ENCODE measurements at places on chromosomes 4 and X.

DNA sequence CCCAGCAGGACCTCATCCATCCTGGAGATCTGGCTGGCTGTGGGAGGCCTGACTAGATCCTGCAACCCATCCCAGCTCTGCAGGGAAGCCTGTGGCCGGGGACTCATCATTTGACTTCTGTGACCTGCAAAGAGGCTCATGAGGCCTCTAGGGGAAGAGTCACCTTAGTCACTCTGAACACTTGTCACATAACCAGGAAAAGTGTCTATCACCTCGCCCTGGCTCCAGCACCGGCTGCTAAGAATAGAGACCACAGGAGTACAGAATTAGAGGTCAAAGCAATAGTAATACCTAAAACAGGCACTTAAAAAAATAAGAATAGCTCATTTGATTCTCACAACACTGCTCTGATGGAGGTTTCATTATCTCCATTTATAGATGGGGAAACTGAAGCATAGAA lies 3.8 kb upstream of the NSG1 start:
- no peak for DNase-seq

DNA sequence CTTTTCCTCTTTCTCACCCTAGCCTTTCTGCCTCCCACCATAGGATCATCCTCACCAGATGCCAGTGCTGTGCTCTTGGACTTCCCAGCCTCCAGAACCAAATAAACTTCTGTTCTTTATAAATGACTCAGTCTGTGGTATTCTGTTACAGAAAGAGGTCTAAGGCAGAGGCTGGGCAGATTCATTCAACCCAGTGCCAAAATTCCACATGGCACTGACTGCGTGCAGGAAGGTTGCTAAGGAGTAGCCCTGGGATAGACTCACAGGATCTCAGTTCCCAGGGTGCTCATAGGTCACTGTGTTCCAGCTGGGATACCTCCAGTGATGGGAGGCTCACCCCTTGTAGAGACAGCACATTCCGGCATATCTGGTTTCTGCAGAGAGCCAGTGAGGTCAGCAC lies 22.0 kb downstream of the SORCS2 start:
- DNase-seq = no peak

DNA sequence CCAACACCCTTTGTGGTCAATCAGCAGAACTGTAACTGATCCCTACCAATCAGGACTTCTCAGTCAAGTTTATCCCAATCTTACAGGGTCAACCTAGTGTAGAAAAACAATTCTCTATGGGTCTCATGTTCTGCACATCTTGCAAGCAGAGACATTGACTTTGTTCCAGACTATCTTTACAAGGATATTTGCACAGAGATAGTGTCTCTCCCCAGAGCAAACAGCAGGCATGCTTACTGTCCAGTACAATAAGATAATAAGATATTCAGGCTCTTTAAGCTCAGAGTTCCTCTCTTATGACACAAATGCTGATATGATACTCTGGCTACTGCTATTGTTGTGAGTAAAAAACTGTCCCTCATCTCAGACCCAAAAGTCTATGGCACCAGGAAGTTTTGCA lies 53.2 kb downstream of the ACSL4 start:
- DNase-seq = no peak

- no peak for DNase-seq
Observed at GRCh38 chr4:121164291-121164690, at the start of gene TNIP3. Gene TNIP3, minus strand, starts transcription at chr4:121164321. Its CDS starts 196 bp downstream, at chr4:121164125.

DNA sequence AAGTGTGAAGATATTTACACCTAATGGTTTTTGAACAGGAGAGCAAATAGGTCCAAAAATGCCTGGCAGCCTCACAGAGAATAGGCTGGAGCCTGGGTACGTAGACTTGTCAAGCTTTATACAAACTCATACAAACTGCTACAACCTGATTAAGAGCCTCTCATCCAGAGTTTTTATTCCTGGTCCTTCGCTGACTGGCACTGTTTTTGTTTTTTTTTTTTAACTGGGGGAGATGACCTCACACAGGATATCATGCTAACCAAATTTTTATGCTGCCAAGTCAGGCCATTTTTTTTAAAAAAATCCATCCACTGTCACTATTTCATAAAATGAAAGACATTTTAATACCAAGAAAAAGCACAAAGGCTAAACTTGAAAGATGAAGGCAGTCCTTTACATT lies 1.9 kb downstream of the FAM114A1 start:
- DNase-seq = no peak

GRCh38 chrX:110210417-110211139 lies 107.3 kb downstream of the AMMECR1 start:
- no peak for DNase-seq

- no peak for DNase-seq
Observed at GRCh38 chr4:87531621-87532020, 2.4 kb upstream of the SPARCL1 start.

GRCh38 chr4:150384249-150384648 lies 197.7 kb upstream of the MAB21L2 start:
- no peak for DNase-seq

GRCh38 chr4:188282471-188283232 lies 143.4 kb downstream of the TRIML1 start:
- DNase-seq = peak; percentile 60
